Progenitor cell of endocrine pancreas (in vitro differentiated cells): ENCODE measurements at places on chromosomes 2 and 18.

DNA sequence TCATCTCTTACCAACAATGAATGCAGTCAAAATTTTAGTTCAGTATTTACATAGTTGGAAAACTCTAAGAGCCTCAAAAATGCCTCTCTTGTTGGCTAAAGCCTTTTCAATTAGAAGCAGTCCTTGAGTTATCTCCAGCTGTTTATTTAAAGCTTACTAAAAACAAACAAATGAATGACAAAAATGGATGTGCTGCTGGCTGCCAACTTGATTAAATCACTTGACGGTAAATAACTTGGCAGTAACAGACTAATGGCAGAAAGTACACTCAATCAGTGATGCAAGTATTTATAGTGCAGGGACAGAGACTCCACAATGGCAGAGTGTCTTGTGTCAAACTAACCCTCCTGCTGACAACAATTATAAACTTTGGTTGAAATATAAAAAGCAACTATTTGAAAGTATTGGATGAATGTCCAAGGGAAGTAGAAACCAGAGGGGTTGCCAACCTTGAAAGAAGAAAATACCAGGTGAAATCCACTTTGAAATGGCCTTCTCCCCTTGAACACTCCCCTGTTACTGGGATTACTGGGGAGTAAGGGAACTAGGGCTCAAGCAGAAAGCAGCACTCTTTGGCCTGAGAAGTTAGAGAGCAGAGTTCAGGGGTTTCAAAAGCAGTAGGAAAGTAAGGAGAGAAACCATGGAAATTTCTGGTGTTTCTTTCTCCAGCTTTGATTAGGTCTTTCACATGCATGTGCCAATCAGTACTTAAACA lies 245.2 kb upstream of the SPHKAP start:
- no peak for DNase-seq

GRCh38 chr2:130389358-130389757 lies 33.5 kb downstream of the PTPN18 start:
- no peak for DNase-seq

DNA sequence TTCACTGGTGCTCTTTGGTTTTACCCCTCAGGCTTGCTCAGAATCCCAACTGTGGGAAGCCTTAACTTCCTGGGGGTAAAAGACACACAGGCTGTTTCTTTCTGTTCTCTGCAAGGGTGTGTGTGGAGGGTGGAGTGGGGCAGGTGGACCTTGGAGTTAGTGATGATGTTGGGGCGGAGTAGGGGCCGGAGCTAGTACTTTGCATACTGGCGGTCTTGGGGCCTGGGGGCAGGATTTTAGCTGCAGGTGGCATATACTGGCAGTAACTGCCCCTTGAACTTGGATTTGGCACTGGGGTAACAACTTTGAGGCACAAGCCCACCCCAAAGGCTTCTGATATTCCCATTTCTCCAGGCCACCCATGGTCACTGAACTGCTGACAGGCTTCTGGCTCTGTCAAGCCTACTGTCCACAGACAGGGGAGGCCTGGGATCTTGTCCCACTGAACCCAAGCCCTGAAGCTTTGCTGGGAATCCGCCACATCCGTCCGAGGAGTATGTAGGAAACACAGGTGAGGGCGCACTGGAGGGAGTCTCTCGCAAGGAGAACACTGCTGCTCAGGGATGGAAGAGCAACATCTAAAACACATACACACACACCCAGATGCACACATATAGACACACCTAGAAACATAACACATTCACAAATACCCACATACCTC lies 258.9 kb downstream of the DYSF start:
- no peak for DNase-seq

DNA sequence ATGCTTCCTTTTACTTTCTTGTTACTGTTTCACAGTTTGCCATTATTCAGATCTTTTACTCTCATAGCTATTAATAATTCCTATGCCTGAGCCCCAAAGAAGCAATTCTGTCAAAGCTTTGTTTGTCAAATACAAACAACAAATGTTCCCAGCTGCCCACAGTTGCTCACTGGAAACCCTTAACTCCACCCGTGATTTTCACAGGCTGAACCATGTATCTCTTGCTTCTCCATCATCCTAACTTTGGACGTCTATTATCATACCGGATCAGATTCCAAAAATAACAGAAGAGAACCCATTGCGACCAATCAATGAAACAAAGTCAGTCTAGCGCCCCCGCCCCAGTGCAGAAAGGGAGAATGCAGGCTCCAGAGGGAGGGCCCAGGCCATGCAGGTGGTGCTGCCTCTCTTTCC lies 24.2 kb downstream of the COLEC12 start:
- DNase-seq: no peak

DNA sequence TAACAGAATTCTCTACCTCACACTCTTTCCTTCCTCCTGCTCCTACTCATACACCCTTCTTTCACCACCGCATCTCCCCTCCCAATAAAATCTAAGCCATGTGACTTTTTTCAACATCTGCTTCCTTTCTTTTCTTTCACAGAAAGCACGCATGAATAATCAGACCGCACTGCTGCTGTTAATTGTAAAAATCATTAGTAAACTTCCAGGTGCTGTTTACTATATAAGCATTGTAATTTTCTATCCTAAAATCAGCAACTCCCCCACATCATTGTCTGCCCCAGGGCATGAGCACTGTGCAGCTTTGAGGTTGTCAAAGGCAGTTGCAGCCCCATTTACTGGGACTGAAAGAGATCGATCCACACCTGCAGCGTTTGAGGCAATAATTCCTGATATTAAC lies 782.6 kb upstream of the ID2 start:
- DNase-seq: no peak

- DNase-seq: no peak
Measured at GRCh38 chr2:51103205-51103604, 71.3 kb upstream of the NRXN1 start.

GRCh38 chr2:240128608-240129145 lies 7.4 kb downstream of the COPS9 start:
- DNase-seq: no peak

- DNase-seq: peak; percentile 5
Measured at GRCh38 chr2:230872968-230873660, 8.4 kb downstream of the ITM2C start.

DNA sequence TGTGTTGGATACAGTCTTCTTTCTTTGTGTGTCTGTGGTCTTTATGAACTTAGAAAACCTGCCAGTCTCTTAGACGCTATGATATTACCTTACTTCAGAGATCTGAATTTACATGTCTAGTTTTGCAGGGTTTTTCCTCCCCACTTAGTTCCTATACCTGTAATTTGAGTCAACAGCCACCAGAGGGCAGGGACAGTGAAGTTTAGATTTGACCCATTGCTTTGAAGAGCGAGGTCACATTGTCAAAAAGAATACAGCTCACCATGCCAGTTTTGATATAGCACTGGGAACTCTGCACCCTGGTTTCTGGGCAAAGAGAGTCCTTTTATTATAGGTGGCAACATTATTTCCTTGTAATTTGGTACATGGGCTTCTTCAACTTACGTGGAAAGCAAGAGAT lies 102.3 kb downstream of the MAPK4 start:
- no peak for DNase-seq

- DNase-seq: no peak
Measured at GRCh38 chr2:46796843-46797625, 118.6 kb downstream of the MCFD2 start.

DNA sequence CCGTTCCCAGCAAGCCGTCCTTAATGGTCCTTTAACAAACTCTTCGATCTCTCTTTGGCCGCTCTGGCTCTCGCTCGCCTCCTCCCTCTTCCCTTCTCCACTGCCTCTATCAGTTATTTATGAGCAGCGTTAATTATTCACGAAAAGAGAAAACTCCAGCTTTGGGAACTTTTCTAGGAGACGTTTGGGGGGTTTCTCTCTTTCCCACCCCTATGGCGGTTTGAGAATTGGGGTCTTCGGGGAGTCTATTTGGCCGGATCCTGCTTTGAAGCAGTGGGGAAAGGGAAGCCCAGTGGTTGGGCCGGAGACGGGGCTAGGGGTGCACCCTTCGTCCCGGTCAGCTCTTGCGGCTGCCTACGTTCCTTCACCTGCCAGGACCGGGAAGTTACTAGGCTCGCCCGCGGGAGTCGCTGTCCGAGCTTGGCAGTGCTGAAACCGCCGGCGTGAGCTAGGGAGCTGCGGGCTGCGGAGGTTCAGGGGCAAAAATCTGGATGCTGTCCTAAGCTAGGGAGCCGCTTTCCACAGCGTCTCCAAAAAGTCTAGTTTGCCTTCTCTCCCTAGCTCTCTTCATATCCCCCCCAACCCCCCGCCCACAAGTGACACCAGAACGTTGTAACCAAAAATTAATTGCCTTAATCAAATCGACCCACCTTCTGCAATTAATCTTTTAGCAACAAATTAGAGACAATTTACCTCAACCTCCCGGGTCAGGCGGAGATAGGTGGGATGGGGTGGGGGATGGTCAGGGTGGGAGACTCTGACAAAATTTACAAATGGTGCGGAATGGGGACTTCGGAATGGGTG lies 8.9 kb upstream of the SKOR2 start:
- DNase-seq: peak; percentile 86

GRCh38 chr2:168758970-168759820 lies 43.2 kb upstream of the NOSTRIN start:
- DNase-seq: no peak

DNA sequence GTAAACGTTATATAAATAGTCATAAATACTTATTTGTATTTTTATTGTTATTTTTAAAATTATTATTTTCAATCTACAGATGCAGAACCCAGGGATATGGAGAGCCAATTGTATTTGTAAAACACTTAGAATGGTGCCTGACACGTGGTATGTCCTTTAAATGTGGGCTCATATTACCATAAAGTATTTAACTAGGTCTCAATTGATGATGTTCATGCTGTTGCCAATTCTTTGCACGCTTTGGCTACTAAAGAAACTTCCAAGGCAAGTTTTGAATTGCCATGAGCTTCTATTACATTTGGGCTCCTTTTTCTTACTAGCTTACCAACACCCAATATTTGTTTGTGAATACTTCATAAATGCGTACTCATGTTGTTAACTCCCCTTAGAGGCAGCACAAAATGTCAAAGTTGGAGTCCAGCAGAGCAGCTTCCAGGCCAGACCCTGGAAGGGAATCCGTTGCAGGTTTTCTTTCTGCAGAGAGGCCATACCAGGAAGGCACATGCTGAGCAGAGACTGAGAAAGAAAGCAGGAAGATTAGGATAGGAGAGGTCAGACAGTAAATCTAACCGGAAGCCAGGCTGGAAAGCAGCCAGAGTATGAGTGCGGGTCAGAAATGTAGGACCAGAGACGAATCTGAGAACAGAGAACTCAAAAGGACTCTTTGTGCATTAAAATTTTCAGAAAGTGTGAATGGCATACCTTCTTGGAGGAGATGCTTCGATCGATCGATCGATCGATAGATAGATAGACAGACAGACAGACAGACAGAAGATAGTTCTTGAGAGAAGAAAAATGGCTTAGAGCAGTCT lies 4.2 kb upstream of the NOSTRIN start:
- no peak for DNase-seq

GRCh38 chr18:70397259-70397925 lies 108.5 kb downstream of the SOCS6 start:
- DNase-seq: no peak
